MCF 10A (cell line): ENCODE measurements at places on chromosomes 13 and 19.

DNA sequence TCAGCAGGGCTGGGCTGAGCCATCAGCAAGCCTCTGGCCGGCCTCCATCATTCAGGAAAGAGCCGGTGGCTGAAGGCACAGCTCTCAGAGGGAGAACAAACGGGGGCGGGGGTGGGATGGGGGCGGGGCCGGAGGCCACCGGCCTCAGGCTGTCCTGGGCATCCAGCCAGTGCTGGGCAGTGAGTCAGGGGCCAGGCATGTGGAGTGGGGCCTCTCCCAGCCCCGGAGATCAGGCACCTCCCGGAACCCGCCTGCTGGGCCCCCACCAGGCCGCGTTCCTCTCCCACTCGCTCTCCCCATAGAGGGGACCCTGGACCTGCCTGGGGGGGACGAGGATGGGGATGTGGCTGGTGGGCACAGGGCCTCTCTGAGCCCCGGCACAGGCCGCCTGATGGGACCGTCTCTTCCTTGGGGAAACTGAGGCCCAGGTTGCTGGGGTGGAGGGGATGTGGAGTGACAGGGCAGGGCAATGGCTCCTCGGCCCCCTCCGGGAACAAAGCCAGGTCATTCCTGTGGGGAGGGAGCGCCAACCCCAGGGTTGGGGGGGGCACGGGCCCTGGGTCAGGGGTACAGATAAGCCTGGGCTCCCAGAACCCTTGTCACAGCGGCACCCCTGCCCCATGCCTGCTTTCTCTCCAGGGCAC lies 12.9 kb downstream of the SPC24 start:
- DNase-seq = peak; percentile 98

GRCh38 chr19:37999309-38000213 lies 92.6 kb downstream of the SIPA1L3 start:
- peak; percentile 77 for DNase-seq

DNA sequence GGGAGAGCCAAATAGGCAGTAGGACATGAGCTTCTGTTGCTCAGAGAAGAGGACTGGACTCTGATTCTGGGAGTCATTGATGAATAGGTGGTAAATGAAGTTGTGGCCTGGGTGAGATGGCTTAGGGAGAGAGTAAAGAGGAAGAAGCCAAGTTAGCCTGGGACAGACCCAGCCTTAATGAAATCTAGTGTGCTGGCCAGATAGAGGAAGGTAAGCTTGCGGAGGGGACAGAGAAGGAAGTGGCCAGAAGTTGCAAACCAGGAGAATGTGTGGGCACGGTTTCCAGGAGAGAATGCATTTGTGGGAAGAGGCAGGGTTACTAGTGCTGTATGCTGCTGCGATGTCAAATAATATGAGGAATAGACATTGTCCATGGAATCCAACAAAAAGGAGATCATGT lies 83.3 kb upstream of the OLFM4 start:
- DNase-seq = no peak

DNA sequence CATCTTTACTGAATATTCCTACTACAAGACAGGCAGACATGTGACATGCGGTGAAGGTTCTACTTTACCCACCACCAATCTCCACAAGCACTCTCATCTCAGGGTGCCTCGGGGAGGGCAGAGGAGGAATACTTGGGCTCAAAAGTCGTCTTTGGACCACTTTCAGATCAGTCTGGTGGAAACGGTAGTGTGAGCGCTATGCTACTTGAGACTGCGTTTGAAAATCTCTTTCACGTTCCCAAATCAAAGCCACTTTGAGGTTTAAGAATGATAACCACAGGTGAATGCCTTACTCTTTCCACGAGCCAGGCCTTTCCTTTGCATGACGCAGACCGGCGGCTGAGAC lies 1.5 kb upstream of the SOX1 start:
- no peak for DNase-seq

DNA sequence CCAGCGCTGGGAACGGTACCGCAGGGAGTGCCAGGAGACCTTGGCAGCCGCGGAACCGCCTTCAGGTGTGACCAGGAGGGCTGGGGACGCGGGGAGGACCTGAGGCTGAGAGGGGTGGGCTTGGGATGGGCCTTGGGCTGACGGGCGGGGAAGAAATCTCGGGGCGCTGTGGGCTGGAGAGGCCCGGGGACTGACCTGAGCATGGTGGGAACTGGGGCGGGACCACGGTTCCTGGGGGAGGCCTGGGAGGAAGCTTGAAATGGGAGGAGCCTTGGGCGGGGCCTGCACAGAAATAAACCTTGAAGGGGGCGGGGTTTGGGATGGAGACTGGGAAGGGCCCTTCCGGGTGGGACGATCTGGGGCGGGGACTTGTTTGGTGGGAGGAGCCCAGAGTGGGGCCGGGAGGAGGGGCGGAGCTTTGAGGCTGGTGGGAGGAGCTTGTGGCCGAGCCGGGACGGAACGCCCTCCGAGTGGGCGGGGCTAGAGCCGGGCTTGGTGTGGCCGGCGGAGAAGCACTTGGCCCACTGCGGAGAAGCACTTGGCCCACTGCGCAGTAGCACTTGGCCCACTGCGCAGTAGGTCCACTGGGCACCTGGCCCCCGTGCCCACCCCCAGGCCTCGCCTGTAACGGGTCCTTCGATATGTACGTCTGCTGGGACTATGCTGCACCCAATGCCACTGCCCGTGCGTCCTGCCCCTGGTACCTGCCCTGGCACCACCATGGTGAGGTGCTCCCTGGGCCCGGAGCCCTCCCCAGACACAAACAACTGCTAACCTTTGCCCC lies 2.8 kb downstream of the GIPR start:
- DNase-seq = peak; percentile 49

- DNase-seq = no peak
These were observed 123.9 kb upstream of the ARGLU1 start for GRCh38 chr13:106691861-106692260.

- DNase-seq = no peak
These were observed 3.9 kb downstream of the EEF2 start for GRCh38 chr19:3981373-3981735.

DNA sequence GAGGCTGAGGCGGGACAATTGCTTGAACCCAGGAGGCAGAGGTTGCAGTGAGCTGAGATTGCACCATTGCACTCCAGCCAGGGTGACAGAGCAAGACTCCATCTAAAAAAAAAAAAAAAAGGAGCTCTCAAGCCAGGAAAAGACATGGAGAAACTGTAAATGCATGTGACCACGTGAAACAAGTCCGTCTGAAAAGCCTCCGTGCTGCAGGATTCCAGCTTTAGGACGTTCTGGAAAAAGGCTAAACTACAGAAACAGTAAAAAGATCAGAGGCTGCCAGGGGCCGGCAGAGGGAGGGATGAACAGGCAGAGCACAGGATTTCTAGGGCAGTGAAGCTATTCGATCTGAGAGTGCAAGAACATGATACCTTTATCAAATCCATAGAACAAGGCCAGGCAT lies 40.7 kb upstream of the NDUFS7 start:
- no peak for DNase-seq

DNA sequence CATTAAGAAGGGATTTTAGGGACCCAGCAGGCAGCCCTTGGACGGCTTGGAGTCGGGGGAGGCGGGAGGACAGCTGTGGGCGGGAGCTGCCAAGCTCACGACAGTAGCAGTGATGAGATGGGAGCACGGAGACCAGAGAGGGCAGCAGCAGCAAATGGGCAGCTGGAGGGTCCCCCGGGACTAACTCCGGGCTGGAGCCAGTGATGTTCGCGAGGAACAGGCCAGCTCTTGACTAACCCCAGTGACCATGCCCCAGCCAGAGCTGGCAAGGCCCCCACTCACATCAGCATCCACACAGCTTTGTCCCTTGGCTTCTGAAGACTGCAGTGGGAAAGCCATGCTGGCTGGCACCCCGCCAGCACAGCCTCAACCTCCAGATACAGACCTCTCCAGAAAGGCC lies 81.9 kb downstream of the RAB20 start:
- no peak for DNase-seq

GRCh38 chr19:14514215-14514863 lies 3.9 kb downstream of the DNAJB1 start:
- no peak for DNase-seq

GRCh38 chr13:30088312-30088855 lies 219.0 kb downstream of the KATNAL1 start:
- DNase-seq = no peak

DNA sequence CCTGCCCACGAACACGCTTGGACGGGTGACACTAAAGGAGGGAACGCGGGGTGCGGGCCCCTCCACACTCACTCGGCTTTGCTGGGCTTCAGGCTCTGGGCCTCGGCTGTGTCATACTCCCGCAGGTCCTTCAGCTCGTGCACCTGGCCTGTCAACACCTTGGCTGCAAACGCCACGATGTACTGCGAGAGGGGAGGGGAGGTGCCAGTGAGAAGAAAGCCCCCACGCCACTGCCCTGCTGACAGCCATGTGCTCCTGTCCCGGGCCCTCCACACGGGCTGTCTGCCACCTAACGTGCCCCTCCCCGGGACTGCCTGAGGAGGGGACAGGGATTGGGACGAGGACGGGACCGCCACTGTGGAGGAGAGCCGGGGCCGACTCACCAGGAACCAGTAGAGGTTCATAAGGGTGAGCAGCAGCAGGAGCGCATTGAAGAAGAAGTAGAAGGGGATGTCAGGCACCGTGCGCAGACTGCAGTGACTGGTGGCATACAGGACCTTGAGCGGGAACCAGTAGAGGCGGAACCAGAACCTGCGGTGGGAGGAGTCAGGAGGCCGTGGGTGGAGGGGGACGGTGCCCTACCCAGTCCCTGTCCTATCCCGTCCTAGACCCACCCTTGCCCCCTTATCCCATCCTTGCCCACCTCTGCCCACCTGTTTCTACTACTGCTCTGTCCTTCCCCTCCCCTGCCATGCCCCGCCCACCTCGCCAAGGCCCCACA lies 16.9 kb downstream of the CERS1 start:
- no peak for DNase-seq

DNA sequence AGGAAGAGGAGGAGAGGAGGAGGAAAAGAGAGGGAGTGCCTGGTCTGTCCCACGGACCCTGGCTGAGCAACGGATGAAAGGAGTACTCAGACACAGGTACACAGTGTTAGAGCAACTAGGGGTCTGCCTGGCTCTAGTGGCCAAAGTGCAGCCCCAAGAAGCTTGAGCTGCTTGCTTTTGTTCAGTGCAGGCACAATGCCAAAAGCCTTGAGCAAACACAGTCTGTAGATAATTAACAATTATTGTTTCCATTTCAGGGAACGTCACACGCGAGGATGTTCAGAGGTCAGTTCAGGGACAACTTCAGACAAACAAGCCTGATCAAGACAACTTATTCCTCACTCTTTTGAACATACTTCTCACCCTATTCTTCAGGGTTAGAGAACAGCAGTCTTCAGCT lies 32.2 kb upstream of the ZNF726 start:
- no peak for DNase-seq

DNA sequence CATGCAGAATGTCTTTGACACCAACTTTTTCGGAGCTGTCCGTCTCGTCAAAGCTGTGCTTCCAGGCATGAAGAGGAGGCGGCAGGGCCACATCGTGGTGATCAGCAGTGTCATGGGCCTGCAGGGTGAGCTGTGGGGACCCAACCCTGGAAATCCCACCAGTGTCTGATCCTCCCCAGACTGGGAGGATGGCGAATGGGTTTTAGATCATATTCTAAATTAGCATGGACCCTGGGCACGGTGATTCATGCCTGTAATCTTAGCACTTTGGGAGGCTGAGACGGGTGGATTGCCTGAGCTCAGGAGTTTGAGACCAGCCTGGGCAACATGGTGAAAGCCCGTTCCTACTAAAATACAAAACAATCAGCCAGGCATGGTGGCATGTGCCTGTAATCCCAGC lies 5.5 kb downstream of the RDH8 start:
- DNase-seq = no peak

GRCh38 chr19:43380771-43381386 lies 27.4 kb downstream of the CD177 start:
- DNase-seq = no peak

DNA sequence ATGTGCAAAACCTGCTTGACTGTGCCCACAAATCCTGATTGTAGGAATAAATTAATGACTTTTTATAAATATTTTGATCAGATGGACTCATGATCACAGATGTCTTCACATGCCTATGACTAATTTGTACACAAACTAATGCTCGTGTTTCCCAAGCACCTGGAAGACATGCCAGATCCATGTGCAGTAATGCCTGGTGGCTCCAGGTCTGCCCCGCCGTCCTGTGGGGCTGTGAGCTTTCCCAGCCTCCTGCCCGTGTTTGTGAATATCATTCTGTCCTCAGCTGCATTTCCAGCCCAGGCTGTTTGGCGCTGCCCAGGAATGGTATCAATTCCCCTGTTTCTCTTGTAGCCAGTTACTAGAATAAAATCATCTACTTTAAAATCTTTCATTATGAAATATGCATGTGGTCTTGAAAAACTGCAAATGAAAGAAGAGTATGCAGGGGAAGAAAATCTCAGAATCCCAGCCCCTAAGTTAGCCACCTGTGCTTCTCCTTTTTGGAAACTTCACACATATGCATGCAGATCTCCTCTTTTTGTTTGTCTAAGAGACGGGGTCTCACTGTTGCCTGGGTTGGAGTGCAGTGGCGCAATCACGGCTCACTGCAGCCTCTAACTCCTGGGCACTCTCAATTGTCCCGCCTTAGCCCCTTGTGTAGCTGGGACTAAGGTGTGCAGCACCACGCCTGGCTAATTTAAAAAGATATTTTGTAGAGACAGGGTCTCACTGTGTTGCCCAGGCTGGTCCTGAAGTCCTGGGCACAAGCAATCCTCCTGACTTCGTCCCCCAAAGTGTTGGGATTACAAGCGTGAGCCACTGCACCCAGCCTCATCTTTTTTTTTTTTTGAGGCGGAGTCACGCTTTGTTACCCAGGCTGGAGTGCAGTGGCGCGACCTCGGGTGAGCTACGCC lies 6.2 kb downstream of the RPL28 start:
- DNase-seq = peak; percentile 74

- DNase-seq = no peak
These were observed 7.8 kb downstream of the ZSWIM4 start for GRCh38 chr19:13803038-13803437.

DNA sequence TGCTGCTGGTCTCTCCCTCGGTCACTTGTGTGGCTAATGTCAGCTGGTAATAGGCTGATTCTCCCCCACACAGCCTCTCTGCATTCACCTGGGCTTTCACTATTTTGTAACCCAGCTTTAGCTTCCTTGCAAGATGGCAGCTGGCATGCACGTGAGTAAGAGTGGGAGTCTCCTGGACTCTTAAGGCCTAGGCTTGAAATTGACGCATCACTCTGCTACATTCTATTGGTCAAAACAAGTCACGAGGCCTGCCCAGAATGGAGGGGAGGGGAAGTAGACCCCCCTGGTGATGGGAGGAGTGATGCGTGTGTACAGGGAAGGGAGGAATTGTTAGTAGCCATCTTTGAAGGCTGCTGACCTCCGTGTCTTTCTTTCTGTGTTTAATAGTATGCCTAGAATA lies 24.9 kb upstream of the PNMA8B start:
- DNase-seq = no peak

DNA sequence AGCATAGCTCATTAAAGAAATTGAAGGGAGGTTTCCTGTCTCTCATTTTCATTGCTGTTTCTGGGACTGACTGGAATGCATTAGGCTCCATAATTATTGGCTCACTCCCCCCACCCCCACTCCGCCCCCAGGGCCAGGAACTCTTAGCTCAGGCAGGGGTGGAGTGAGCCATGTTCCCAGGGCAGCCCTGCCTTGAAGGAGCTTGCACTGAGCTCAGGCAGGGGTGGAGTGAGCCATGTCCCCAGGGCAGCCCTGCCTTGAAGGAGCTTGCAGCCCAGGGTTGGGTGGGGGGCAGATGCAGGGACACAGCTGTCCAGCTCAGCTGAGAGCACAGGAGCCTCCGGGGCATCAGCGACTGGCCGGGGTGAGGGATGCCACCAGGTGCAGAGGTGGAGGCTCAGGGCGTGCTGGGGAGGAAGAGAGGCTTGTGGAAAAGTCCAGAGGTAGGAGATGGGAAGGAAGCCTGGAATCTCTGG lies 39.1 kb upstream of the TFDP1 start:
- DNase-seq = no peak

- peak; percentile 77 for DNase-seq
These were observed 23.2 kb downstream of the SH3GL1 start for GRCh38 chr19:4376991-4377781.
